Neural progenitor cell (in vitro differentiated cells): ENCODE measurements at places on chromosomes 11 and 22. TPM values are rescaled to one million over a fixed set of nuclear protein-coding genes. Genes with fewer than 3 reads are reported as not detected.

- DNase-seq = peak; percentile 74
Observed at GRCh38 chr11:19938169-19938856, 222.0 kb downstream of the DBX1 start.

DNA sequence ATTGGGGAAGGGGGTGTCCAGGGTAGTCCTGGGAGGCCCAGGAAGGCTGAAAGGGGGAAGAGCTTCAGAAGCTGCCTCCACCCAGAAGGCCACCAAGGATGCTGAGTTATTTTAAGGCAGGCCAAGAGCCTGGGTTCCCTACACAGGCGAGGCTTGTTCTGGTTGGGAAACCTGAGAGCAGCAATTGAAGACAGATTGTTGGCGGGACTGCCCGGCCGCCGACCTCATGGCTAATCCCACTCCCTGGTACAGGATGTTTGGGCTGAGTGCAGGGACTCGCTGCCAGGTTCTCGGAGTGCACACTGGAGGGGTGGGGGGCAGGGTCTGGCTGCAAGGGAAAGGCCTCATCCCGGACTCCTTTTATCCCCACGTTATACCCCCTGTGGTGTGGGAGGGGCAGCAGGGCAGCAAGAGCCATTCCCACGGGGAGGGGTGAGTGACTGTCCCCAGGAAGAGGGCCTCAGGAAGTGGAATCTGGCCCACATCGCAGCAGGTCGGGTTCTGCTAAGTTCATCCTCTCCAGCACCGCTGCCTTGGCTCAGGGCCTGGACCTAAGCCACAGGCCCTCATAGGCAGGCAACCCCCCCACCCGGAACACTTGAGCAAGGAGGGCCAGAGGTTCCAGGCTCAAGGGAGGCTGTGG, 43.6 kb upstream of the PRR5 start:
- DNase-seq = peak; percentile 59

- no peak for DNase-seq
Observed at GRCh38 chr22:45026511-45026910, 16.7 kb upstream of the PHF21B start.

DNA sequence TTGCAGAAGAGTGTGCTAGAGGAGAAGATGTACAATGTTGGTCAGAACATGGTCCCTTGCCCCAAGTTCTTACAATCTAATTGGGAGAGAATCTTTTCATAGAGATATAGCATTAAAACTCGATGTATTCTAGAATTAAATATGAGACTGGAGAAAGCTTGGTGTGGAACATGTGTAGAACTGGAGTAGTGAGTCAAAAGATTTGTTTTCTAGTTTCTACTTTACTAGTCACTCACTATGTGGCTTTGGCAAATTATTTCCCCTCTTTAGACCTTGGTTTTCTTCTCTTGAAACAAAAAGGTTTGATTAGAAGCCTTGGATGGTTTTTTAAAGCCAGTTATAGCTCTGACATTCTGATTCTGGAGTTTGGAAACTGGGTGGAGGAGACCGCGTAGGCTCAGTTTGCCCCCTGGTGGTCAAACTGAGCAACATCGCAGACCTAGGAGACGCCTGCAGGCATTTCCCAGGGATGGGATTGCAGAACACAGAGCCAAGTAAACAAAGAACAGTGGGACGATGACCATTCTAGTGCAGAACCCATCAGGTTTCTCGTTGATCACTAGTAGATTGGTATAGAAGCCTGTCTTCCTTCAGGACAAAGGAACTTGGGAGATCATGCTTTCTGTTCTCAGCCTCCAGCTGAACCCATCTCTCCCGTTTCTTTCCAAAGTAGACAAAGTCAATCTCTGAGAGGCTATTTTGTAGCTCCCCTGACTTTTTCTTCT, 8.5 kb upstream of the CHRDL2 start:
- DNase-seq = peak; percentile 77

DNA sequence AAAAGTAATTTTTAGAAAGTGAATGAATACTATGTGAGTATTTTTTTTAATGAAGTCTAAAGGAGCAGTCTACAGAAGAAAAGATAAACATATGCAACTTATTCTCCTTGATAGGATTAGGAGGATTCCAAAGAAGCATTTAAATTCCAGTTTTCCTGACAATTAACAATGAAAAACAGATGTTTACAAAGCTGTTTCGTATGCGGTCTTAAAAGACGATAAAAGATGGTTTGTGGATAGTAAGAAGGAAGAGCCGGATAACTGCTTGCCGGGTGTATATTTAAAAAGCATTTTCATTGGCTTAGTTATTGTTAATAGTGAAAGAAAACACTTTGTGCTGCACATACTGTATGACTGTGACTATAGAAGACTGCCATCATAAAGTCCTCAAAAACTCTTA, 120.0 kb upstream of the C11orf58 start:
- DNase-seq = no peak

- DNase-seq = no peak
Observed at GRCh38 chr11:47631473-47631872, 10.9 kb downstream of the MTCH2 start.

DNA sequence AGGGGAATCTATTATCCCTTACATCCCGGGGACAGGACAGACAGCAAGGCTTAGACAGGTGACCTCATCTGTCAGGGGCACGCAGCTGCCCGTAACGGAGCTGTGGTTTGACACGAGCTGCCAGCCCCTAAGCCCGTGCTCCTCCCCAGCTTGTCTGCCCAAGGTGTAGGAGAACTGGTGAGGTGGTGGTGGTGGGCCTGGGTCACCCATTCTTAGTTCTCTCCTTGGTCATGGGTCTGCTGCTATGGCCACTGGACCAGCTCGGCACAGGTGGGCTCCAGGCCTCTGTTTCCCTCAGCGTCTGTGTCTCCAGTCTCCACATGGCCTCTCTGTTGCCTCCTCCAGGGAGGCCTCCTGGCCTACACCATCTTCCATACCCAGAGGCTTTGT, 5.4 kb downstream of the PARVG start:
- no peak for DNase-seq

- DNase-seq = no peak
Observed at GRCh38 chr11:111944139-111944538, 7.0 kb downstream of the DIXDC1 start.

GRCh38 chr11:23233075-23233474, 372.8 kb upstream of the CCDC179 start:
- DNase-seq = no peak

DNA sequence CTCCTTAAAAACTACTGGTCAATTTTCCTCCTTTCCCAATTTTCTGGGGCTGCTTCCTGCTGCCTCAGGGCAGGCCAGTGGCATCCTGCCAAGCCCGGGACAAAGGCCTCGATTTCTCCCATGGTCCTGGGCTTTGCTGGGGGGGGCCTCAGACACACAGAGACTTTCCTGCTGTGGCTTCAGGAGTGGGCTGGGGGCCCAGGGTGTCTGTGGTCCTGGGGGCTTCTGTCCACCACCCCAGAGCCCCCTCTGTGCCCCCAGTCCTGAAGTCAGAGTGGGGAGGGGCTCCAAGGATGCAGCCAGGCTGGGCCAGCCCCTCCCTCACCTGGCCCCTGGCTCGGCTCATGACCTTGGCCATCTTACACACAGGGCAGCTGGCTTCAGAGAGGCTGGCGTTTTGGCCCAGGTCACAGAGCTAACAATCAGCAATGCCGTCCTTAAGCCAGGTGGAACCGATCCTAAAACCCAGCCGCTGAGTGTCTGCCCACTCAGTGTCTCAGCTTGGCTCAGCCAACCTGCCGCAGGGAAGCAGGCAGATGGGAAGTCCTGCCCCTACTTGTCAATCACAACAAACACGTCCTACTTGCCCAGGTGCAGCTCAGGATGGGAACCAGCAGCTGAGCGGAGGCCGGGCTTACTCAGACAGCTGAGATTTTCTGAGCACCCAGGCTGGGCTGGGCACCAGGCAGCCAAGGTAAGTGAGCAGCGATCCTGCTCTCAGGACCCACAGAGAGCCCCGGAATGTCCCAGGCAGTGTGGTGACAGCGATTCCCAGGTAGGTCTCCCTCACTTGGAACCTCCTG, 34.6 kb downstream of the OSBPL5 start:
- DNase-seq = no peak

DNA sequence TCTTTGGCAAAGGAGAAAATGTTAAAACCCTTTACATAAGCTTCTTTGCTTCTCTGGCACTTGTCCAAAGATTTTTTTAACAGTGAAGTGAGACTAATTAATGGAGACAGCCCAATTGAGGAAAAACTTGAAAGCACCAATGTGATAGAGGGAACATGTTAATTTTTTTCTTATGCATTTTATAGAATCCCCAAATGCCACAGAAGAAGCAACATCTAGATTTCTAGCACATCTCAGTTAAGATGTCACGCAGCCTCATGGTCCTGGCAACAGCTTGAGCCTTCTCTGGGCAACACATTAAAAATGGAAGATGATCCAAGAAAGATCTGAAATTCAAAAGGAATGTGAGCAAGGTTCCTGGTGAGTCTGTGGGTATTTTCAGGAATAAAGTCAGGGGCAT, 48.5 kb downstream of the PACSIN2 start:
- no peak for DNase-seq

DNA sequence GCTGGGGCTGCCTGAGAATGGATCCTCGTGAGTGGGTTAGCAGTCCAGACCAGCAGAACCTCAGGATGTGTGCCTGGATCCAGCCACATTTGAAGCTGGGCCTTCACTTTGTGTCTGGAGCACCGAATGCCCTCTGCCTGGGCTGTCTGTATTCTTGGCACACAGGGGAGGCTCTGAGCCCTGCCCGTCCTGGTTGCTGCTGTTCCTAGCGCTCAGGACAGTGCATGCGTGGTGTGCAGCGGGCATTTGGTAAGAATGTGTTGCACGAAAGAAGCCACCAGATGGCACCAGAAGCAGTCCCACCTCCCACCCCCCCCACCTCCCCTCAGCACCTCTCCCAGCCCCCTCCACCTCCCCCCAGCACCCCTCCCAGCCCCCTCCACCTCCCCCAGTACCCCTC, 4.1 kb upstream of the MAPK11 start:
- DNase-seq = peak; percentile 81

GRCh38 chr11:28618416-28618815, 510.2 kb downstream of the METTL15 start:
- DNase-seq = no peak

- DNase-seq = no peak
Observed at GRCh38 chr11:6170226-6170625, at the start of gene OR52B2. Gene OR52B2 (minus strand): TSS chr11:6170326. CDS start chr11:6170326, 0 bp downstream.

DNA sequence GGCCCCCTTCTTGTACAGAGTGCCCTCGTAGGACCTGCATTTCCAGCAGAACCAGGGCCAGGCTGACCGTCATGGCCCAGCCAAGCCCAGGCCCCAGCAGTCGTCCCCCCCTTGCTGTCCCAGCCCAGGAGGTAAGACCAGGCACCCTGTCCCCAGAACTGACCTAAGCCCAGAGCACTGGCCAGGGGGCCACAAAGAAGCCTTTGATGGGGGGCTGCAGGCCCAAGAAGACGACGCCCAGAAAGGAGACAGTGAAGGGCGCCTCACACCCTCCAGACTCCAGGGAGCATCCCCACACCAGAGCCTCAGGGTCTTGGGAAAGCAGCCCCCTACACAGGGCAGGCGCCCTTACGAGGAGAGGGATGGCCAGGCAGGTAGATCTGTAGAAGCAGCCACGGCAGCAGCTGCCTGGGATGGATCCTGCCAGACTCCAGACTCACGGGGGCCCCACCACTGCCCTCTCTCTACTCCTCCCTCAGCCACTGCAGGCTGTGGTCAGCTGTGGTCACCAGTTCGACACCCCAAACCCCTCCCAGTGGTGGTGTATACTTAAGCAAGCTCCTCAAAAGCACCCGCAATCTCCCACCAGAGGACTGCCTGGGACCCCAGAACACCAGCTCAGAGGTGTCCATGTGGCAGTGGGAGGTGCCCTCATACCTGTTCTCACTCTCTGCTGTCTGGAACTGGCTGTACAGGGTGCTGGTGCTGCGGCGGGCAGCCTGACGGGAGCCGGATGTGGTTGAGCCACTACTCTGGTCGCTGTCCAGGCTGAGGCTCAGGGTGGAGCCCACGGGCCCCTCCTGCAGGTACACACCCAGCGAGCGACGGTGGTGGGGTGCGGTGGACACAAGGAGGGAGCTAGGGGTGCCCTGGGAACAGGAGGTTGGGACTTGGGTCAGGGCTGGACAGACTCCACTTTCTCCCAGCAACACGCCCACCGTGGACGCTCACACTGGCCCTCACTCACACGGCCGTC, 27.0 kb downstream of the SBF1 start:
- DNase-seq = no peak

GRCh38 chr11:20048246-20048645, 112.0 kb downstream of the DBX1 start:
- DNase-seq = no peak

- DNase-seq = no peak
Observed at GRCh38 chr11:223884-224283, 12.3 kb downstream of the SIRT3 start.

GRCh38 chr11:20840341-20840740, 171.0 kb downstream of the NELL1 start:
- no peak for DNase-seq

DNA sequence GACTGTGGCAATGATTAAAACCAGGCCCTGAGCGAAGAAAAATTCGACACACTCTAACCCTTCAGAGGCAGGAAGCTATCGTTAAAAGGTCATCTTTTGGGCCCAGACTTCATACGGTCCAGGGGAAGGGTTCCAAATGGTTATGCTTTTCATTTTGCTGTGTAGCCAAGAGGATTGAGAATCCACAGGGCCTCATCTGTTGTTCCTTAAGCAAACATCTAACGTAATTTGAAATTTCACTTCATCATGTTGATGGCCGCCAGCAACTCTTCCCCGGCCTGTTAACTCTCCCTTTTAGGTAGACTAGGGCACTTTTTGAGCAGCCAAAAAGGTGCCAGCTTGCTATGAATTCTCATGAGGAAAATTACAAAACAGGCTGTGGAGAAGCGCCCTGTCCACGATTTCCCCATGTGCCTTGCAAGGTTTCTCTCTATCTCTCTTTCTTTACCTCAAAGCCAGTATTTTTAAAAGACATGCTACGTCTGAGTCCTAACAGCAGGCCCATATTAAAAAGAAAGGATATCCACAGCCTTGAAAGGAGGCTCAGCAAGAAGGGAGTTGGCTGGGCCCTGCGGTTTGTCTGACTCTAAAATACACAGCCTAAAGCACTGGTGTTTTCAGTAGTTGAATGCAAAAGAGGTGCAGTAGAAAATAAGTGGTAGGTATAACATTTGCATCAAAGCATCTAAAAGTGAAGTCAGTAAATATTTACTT, 356.3 kb upstream of the NARS2 start:
- DNase-seq = no peak

GRCh38 chr22:47443836-47444745, 681.6 kb downstream of the TBC1D22A start:
- DNase-seq = no peak

- DNase-seq = no peak
Observed at GRCh38 chr22:46162771-46163556, 12.6 kb downstream of the PPARA start.

ZNF215 gene
- 14.8 and 20.1 TPM in 2 replicates for total RNA-seq

LRRC32 gene
- 0.21 and 1.1 TPM in 2 replicates for total RNA-seq

NEU3 gene
- 12.4 and 17.9 TPM in 2 replicates for total RNA-seq

MLC1 gene
- total RNA-seq = not detected in 2 replicates

CYB561A3 gene
- 12.1 and 18.2 TPM in 2 replicates for total RNA-seq

MPZL2 gene
- 1.9 and 2.3 TPM in 2 replicates for total RNA-seq

GPR83 gene
- total RNA-seq = 0.03 TPM in 1 of 2 replicates, not detected in the other

KLHL35 gene
- total RNA-seq = 1.2 and 1.5 TPM in 2 replicates

OR52H1 gene
- total RNA-seq = not detected in 2 replicates

E2F8 gene
- 4.9 and 5.7 TPM in 2 replicates for total RNA-seq

TESMIN gene
- 7.4 and 8.1 TPM in 2 replicates for total RNA-seq
